ENCODE measurements at places on chromosomes 4 and X. TPM values are rescaled to one million over a fixed set of nuclear protein-coding genes. Genes with fewer than 3 reads are reported as not detected.
A peak's percentile ranks its signal among the peaks of the same experiment; 100 is the strongest.

- DNase-seq, result no peak
Observed at GRCh38 chr4:124526331-124526730, 186.2 kb downstream of the ANKRD50 start.

DNA sequence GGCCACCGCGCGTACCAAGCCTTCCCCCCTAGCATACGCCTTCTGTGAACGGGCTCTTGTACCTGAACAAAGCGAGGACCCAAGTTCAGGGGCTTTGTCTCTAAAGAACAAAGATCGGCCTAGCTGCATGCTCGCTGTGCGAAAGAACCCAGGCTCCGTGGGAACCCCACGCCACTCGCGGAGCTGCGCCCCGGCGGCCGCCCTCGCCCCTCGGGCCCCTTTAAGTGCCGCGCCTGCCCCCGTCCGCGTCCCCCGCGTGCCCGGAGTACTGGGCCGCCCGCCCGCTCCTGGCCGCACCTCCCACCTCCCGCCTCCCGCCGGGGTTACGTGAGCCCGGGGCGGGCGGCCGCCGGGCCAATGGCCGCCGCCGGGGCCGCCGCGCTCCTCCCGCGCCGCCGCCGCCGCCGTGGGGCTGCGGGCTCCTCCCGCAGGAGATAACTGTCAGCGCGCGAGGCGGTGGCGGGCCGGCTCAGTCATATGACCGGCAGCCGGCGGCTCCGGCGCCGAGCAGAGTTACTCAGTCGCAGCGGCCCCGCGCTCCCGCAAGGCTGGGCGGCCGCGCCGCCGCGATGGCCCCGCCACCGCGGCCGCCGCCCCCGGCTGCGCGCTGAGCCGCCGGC, at the start of gene FNIP2:
Gene FNIP2, plus strand, starts transcription at position 472 of the 620 bp plus-strand sequence. CDS start 187 bp downstream, outside the sequence.
- DNase-seq, result peak; percentile 68

DNA sequence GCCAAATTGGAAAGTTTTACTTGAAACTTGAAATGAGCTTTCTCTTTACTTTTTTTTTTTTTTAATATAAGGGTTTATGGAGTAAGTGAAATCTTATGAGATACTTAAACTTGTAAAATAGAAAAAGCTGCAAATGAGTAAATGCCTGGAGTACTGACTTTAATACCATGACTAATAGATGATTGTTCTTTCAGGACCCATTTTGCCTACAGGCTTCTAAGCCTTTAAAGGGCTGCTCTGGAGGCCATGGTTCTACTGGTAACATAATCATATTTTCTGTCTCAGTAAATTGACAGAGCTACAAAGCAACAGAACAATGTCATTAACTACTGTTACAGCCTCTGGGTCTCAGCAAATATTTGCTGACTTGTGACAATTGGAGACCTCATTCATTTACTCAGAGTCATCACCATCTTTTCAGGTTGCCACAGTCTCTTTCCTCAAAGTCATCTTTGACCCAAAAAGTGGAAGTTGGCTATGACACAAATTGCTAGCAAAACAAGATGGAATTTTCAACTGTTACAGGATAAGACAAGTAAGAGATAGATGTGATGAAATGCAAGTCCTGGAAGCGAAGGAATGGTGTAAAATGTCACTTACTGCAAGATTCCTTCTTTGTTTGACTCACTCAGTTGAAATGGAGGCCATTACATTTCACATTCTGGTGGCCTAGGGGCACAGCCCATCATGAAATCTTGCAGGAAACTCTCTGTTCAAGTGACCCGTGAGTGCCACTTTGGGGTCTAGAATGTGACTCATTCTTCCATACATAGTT, 132.7 kb downstream of the BTC start:
- peak; percentile 30 for DNase-seq

DNA sequence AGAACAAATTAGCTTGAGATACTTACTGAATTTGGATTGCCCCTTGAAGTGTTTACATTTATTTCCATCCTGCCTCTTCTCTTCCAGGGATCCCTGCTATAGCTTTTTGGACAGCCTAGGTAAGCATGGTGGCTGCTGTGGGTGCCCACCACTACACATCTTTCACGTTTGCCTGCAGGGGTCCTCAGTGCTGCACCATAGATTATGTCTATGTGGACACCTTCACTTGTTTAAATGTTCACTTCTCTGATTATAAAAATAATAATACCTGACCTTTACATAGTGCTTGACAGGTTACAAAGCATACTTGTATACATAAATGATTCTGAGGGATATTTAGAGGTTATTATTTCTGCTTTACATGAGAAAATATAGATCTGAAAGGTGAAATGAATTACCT, 67.9 kb upstream of the SLC4A4 start:
- peak; percentile 16 for DNase-seq

DNA sequence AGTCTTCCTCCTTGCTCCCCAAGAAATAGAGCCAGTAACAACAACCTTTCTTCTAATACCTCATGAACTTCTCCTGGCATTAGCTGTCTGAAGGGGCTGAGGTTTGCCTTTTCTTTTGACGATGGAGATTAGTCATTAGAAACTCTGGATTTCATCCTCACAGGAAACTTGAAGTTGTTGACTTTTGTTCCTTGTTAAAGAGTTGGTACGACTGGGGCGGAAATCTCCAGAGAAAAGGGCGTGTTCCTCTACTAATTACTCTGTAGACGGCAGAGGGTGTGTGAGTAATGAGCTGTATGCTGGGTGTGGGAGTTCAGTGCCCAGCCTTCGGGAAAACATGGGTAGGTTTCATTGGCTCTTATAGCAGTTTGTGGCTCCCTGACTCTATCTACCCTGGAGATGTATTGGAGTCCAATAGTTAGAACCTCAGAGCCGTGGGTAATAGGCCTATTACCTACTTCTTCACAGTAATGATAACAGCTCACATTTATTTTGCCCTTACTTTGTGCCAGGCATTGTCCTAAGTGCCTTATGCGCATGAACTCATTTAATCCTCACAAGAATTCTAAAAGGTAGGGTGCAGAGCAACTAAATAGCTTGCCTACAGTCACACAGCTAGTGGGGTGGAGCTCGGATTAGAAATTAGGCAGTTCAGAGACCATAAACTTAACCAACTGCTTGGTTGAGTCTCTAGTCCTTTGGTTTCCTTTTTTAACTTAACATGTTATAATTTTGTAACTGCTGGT, 23.4 kb downstream of the TMEM164 start:
- DNase-seq, result peak; percentile 71

DNA sequence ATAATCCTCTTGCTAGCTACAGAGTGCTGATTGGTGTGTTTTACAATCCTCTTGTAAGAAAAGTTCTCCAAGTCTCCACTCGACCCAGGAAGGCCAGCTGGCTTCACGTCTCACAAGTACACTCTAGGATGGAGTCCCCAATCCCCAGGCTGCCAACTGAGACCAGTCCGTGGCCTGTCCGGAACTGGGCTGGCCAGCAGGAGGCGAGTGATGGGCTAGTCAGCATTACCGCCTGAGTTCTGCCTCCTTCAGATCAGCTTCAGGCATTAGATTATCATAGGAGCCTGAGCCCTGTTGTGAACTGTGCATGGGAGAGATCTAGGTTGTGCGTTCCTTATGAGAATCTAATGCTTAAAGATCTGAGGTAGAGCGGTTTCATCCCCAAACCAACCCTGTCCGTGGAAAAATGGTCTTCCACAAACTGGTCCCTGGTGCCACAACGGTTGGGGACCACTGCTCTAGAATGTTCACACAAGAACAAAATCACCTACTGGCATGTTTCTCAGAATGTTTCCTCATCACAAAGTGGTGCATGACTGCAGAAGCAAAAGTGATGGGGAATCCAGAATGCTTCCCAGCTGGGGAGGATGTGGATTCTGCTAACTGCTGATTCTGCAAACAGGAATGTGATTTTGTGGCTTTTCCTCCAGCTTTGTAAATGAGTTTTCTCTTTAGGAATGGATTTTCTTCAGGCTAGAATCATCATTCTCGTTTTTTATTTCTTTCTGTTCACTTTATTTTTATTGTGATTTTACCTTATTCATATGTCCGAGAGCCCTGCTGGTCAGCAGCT, 40.9 kb downstream of the SEPTIN11 start:
- no peak for DNase-seq

- peak; percentile 18 for DNase-seq
Observed at GRCh38 chrX:19879735-19880378, 7.5 kb downstream of the SH3KBP1 start.

DNA sequence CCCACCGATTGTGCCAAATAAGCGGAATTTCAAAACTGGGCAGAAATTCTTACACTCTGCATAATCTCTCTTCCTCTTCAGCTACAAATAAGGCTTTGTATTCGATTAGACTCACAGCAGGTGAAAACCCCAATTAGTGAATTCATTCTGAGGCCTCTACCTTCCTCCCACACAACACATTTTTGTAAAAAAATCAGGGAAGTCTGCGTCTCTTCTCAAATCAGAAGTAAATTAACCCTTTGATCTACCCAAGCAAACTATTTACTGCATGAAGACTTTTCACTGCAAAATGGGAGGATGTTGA, 200.6 kb upstream of the FTHL17 start:
- DNase-seq, result no peak

DNA sequence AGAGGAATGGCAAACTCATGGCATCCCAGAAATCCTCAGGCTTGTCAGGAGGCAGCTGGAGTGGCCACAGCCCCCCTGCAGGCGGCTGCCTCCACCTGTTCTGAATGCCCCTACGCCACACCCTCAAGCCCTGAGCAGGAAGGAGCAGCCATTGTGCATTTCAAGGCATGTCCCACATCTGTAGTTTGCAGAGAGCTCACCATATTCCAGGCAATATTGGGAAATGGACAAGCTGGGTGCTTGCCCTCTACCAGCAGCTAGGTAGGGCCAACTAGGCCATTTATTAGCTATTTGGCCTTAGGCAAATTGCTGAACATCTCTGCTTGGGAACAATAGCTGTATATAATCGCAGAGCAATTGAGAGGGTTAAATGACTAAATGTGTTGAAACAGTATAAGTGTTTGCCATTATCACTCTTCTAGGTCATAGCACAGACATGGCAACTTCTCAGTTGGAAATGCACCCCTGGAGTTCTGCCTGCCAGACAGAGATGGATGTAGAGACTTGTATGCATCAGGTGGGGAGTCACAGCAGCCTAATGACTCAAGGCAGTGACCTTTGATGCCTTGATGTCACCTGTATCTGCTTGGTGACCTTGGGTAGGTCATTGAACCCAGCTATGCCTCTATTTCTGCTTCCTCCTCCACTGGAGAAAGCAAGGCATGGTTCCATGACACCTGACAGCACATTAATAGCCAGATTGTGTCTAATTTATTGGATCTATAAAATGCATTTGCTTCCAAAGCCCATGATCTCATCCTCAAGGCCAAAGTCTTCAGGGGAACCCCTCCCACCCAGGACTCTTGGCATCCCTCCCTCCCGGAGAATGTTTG, 52.8 kb downstream of the FHDC1 start:
- no peak for DNase-seq

GRCh38 chr4:145825255-145825654, 113.4 kb downstream of the ZNF827 start:
- DNase-seq, result no peak

DNA sequence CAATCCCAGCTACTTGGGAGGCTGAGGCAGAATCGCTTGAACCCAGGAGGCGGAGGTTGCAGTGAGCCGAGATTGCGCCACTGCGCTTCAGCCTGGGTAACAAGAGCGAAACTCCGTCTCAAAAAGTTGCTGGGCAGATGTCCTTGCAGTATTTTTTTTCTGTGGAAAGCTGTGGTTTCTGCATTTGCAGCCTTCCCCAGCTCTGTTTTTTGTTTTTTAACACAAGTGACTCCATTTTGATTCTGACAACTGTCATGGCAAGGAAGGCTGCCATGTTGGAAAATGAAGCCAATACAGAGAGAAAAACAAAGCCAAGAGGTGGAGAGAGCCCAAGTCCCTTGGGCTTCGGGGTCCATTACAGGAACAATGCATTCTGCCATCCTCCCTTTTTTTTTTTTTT, 11.7 kb upstream of the SLC10A3 start:
- DNase-seq, result no peak

- DNase-seq, result no peak
Observed at GRCh38 chr4:53994382-53995102, 69.9 kb downstream of the CHIC2 start.

DNA sequence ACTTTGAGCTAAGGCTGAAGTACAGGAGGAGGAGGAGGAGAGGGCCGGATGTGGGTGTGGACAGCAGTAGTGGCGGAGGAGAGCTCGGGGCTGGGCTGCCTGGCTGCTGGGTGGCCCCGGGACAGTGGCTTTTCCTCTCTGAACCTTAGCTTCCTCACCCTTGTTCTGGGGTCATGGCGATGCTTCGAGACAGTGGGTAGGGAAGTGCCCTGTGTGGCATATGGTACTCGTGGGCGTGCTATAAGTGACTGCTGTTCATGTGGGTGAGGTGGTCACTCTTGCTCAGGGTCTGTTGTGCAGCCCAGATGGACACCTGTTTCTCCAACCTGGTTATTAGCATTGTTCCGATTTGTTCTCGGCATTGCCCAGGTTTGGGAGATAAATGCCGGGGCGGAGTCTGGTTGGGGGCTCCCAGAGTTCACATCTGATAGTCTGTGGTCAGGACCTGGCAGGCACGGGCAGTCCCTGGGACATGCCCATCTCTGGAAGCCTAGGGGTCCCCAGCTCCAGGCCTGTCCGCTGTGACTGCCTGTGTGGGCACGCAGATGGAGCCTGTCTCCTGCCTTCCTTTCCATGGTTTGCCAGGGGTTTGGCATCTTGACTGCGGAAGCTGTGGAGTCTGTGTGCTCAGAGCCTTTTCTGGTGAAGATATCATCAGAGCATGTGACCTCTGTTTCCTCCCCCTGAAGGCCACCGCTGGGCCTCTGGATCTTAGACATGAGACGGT, 4.9 kb upstream of the CPZ start:
- DNase-seq, result no peak

GRCh38 chrX:110403441-110404238, 45.0 kb downstream of the RTL9 start:
- no peak for DNase-seq

DNA sequence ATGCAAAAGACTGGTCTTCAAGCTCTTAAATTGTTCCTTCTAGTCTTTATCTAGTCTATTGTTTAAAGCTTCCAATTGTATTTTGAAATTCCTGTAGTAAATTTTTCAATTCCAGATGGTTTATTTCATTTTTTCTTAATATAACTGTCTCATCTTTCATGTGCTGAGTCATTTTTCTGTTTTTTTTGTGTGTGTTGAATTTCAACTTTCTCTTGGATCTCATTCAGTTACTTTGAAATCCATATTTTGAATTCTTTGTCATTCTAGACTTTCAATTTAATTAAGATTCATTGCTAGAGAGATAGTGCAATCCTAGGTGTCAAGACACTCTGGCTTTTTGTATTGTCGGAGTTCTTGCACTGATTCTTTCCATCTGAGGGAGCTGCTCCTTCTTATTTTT, 128.0 kb upstream of the PRKG2 start:
- DNase-seq, result no peak

- DNase-seq, result no peak
Observed at GRCh38 chrX:3706481-3706880, 7.0 kb downstream of the PRKX start.

The MID1 gene
- 12.5 TPM for total RNA-seq

The NDP gene
- not detected for total RNA-seq

The EXOC1L gene
- total RNA-seq, result not detected

The MTMR8 gene
- total RNA-seq, result 0.20 TPM

The RNF150 gene
- 0.75 TPM for total RNA-seq

The GDPD2 gene
- total RNA-seq, result not detected

The CFAP99 gene
- total RNA-seq, result not detected

The PCDH18 gene
- not detected for total RNA-seq

The ZNF630 gene
- total RNA-seq, result 21.3 TPM

The GIMD1 gene
- total RNA-seq, result not detected

Measured in Caki2 (cell line).